ENCODE measurements at places on chromosomes 6 and 20. TPM values are rescaled to one million over a fixed set of nuclear protein-coding genes. Genes with fewer than 3 reads are reported as not detected.

GRCh38 chr20:24461848-24462247, 7.6 kb upstream of the SYNDIG1 start:
- no peak for DNase-seq

- no peak for DNase-seq
Measured at GRCh38 chr6:148629592-148630465, 117.0 kb upstream of the UST start.

- no peak for DNase-seq
Measured at GRCh38 chr20:32447136-32448027, 89.3 kb downstream of the ASXL1 start.

DNA sequence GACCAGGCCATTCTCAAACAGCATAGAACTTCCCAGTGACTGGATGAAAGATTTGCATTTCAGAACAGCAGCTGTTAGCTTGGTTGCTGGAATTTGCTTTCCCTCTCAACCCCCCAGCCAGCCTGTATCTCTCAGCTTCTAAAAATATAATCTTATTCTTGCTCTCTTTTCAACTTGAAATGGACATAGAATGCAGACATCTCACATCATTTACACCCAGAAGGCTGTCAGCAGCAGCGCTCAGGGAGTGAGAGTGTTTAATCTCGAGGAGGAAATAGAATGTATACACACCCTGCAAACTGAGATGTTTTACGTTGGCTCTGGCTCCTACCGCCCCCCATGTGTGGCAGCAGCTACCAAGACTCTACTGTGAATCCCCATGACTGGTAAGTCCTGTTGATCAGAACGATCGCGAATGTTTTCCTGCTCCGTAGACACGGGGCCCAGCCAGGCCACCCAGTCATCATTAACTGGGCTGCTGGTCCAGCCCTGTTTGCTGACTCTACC, 163.4 kb upstream of the SLC24A3 start:
- no peak for DNase-seq

Gene CDH4
- total RNA-seq = not detected

DNA sequence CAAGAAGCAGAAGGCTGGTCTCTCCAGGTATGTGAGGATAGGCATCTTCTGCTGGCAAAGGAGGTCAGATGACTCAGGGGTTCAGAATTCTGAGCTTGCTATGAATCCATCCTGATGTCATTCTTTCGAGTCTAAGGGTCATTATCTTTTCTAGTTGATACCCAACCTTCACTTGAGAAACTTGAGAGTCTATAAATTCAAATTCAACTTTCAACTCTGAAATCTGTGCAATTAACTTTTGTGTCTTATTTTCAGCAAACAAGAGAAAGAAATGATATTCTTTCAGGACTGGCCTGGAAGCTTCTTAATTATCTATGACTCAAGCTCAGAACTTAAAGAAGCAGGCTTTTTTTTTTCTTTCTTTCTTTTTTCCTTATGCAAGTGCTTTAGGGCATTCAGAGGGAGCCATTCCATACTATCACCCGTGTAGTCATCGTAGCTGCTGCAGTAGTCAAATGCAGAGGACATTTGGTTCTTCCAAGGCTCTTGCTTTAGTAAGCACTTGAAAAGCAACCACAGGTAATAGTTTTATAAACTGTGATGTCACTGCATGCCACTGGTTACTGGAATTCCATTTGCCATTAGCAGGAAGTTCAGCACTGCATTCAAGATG, 93.0 kb downstream of the ADTRP start:
- DNase-seq = peak; percentile 63

- DNase-seq = no peak
Measured at GRCh38 chr6:119360262-119360915, 10.8 kb upstream of the MAN1A1 start.

DNA sequence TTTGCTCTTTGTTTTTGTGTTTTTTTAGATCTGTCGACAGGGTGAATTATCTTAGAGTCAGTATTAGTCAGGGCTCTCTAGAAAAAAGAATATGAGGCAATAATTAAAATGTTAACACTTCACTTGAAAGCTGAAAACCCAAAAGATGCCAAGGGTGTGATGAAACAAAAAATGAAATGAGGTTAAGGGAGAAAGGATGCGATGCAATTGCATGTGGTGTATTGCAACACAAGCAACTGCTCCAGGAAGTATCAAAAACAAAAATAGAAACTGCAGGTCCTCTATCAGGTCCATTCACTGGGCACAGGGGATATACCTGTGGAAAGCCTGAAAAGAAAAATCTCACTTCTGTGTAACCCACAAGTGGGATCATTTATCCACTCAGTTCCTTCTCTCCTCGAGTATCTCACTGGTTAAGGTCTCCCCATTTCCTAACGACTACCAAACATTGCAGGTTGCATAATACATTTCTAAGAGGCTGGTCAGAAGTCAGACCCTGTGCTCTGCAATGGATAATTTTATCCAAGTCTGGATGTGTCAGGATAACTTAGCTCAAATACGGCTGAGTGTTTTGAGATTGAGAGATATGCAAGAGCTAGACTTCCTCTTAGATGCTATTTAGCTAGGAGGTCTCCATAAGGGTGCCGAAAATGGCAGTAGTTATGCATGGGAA, 257.7 kb upstream of the GJE1 start:
- no peak for DNase-seq

- DNase-seq = no peak
Measured at GRCh38 chr6:15044948-15045347, 200.9 kb upstream of the JARID2 start.

GRCh38 chr6:14194483-14194882, 76.9 kb downstream of the CD83 start:
- DNase-seq = no peak

DNA sequence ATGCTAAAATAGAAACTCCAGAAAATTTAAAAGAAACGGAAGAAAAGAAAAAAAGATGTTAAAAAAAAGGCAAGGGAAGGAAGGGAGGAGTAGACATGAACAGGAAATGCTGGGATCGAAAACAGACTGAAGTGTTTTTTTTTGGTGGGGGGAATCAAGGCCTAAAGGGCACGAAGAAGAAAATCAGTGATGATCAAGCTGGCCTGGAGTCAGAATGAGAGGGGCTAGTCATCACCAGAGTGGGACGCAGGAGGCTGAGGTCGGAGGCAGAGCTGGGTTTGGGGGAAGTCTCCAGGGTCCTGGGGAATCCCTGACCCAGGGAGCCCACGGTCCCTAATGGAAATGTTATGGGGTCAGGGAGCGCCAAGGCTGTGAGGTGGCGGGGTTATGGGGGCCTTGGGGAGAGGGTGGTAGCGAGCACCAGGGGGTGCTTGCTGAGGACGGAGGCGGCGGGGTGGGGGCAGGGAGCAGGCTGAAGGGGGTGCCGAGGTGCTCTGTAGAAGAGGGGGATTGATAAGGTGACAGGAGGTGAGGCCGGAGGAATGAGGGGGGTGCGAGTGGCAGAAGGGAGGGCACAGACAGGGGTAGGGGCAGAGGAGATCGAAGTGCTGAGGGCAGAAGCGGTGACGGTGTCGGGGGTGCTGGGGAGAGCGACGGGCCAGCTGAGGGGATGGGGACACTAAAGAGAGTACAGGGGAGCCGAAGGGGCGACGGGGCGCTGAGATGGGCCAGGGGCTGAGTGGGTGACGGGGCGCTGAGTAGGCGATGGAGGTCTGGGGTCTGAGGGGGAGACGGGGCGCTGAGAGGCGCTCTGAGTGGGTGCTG, 684 bp downstream of the ZNFX1 start:
- no peak for DNase-seq

DNA sequence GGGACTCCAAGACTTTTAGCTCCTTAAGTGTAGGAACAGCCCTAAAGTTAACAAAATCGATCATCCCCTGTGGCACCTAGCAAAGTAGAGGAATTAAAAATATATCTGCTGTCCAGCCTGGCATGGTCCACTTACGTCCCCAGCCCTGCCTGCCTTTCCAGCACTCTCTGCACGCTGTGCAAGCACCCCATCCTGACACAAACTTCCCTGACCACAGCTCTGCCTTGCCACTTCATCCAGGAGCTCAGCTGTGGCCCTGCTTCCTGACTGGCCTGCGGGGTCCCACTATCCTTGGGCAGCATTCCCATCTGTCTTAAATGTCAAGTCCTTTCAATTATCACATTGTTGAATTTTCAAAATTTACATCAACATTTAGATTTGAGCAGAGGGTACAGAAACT, 39.0 kb downstream of the BLOC1S5 start:
- DNase-seq = no peak

Gene SMOC2
- not detected for total RNA-seq
